SK-N-MC (cell line): ENCODE measurements at places on chromosomes 11 and 22.

- no peak for DNase-seq
These were observed 11.7 kb upstream of the UCP3 start for GRCh38 chr11:74020539-74020938.

GRCh38 chr11:15819679-15820286, 536.6 kb downstream of the SOX6 start:
- no peak for DNase-seq

- no peak for DNase-seq
These were observed 9.6 kb downstream of the OR52N2 start for GRCh38 chr11:5818245-5818886.

GRCh38 chr22:37303821-37304274, 21.5 kb downstream of the CYTH4 start:
- no peak for DNase-seq

GRCh38 chr11:74070723-74071492, 62.0 kb upstream of the UCP3 start:
- no peak for DNase-seq

DNA sequence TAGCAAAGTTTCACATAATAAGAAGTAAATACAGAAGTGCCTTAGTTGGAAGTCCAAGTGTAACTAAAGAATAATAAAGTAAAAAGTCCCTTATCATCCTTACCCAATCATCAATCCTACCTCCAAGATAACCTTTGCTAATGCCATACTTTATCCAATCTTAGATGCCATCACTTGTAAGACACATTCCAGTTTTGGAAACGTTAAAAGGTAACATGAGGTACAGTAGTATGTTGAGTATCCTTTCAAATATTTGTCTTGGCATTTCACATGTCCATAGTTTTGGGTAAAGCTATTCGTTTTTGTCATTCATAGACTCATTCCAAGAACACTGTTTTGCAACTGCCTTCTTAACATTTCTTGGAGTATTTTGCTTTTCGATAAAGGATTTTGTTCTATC, 115.2 kb upstream of the TEAD1 start:
- no peak for DNase-seq

DNA sequence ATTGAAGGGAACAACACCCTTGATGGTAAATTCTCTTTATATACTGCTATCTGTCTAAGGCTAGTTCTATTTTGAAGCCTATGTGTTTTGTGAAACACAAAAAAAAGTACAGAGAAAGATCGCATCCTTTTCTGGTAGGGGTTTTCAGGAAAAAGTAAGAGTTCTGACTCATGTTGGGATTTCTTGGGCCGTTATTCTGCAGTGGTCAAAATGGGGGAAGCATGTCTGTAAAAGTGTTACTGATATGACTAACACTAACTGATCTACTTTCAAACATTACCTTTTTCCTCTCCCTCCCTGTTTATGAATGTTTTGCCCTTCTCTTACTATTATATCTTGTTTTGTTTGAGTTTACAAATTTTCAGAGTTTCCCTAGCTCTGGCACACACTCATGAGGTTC, 53.9 kb downstream of the CTNND1 start:
- DNase-seq, result no peak

DNA sequence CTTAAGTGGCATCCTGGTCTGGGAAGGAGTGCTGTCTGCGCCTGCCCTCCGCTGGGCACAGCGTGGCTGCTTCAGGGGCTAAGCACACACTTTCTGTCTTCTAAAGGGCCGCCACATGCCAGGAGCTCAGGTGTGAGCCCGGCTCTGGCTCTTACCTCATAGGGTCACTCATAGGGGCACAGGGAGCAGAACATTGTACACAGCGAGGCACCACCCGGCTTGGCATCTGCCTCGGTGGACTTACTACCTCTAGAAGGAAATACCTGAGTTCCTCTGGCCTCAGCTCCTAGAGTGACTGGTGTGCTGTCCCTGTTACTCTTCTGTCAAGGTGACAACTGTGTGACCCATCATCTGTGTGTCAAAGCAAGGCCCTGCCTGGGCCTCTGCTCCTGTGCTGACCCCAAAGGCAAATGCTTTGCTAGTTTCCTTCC, 13.4 kb downstream of the NEAT1 start:
- no peak for DNase-seq

DNA sequence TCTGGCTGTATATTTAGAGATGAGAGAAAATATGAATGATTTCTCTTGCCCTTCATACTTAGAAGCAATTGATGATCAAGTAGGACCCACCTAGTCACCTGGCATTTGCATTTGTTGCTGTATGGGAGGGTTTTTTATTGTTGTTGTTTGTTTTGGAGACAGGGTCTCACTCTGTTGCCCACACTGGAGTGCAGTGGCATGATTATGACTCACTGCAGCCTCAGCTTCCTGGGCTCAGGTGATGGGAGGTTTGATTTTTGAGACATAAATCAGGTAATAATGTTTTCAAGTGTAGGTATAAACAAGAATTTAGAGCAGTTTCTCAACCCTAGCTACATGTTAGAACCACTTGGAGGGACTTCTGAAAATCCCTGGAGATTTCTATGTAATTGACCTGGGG, 63.0 kb downstream of the TNRC6B start:
- DNase-seq, result no peak

GRCh38 chr22:29212743-29213142, 7.0 kb downstream of the EMID1 start:
- no peak for DNase-seq

DNA sequence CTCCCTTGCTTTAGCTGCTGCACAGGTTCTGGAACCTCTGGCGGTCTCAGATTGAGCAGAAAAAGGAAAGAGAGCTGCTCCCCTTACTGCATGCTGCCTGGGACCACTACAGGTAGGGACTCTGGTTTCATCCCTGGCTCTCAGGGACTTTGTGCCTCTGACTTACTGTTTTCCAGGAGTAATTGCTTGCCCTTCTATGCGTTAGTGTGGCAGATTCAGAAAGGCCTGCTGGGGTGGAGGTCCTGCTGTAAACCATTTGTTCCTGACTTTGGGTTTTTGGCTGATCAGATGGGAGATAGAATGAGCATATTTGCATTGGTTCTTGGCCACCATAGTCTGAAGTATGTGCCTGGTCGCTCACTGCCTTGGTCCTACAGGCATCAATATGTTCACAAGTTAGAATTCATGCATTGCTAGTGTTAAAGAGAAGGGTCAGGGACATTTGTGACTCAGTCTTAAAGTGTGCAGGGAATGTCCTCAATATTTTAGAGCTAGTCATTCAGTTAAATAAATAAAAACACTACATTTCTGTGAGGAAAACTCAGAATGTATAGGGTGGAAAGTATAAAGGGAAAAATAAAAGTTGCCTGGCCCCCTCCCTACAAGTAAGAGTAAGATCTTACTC, 78.0 kb downstream of the PISD start:
- no peak for DNase-seq

- DNase-seq, result no peak
These were observed 1.6 kb upstream of the CNGA4 start for GRCh38 chr11:6237266-6237665.

DNA sequence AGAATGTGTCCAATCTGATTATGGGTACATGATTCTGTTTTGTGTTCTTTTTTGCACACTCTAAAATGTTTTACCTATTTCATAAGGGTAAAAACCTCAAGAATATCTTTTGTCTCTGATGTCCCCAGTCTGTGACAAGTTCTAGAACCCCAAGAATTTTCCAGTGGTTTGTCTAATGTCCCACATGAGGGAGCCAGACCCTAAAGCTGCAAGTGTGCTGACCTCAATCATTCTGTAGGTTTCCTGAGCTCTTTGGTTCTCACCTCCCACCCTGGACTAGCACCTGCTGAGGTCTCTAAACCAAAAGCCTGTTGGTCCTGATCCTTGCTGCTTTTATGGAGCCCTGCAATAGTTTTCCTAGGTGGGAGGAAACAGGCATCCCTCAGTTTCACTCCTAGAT, 149.8 kb upstream of the MPPED2 start:
- no peak for DNase-seq

DNA sequence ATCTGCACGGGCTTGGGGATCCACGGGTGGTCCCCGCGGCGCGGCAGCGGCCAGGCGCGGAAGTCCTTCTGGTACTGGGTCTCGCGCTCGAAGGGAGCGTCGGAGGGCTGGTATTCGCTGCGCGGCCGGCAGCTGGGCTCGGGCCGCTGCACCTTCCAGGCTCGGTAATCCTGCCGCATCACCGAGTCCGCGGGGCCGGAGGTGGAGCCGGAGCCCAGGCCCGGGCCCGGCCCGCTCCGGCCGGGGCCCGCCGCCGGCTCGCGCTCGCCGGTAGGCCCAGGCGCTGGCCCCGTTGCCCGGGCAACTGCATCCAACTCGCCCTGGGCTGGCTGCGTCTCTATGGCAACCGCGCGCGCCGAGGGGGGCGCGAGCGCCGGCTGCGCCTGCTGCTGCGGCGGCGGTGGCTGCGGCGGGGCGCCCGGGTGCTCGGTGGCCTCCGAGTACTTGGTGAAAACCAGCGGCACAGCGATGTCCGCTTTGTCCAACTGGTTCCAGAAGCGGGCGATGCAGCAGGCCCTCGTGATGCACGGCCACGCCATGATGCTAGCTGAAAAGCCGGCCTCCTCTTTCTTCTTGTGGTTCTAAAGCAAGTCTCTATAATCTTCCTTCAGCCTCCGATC, 897 bp downstream of the MAP6 start:
- no peak for DNase-seq

- no peak for DNase-seq
These were observed 15.4 kb downstream of the FAM83F start for GRCh38 chr22:40009951-40010671.
